ENCODE measurements at places on chromosomes 5 and 9. TPM values are rescaled to one million over a fixed set of nuclear protein-coding genes. Genes with fewer than 3 reads are reported as not detected.

GRCh38 chr9:87564791-87565241 lies 67.1 kb downstream of the DAPK1 start:
- DNase-seq: peak; percentile 51

GRCh38 chr5:100493996-100494395 lies 41.2 kb upstream of the FAM174A start:
- no peak for DNase-seq

- no peak for DNase-seq
Measured at GRCh38 chr5:132301344-132302271, 7.4 kb downstream of the SLC22A4 start.

ANKRD34B gene
- not detected for total RNA-seq

WDR38 gene
- not detected for total RNA-seq
